Left hindlimb (tissue), 1 donor: ENCODE measurements at places on chromosomes 2 and 18.

- DNase-seq: no peak
Measured at GRCh38 chr2:232539298-232540231, at the start of gene CHRNG. Gene CHRNG (plus strand): TSS chr2:232539692. CDS start chr2:232539748, 56 bp downstream.

GRCh38 chr18:45920367-45920766 is 46.8 kb downstream of the EPG5 start:
- DNase-seq: no peak

DNA sequence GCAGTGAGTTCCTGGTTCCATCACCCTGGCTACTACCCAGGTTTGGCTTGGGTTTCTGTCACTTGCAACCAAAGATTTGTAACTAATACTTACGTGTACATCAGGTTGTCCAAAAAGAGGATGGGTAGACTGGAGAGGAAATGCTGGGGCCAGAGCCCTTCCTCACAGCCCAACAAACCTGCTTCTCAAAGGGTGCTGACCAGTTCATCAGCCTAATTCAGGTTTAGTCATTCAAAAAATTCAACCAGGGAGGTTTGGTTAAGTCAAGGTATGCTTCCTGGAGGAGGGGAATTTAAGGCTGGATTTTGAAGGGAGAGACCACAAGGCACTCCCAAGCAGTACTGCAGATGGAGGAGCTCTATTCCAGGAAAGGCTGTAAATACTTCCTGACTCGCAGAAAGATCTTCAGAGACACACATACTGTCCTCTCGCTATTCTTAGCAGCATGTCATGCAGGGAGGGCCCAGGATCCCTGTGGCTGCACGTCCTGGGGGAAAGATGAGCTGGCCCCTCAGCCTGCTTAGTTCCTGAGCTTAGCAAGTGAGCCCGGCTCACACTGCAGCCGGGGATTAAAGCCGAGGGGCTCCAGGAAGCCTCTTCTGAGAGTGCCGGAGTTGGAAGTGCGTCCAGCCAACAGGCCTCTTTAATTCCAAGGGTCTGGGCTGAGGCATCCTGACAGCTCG is 40.0 kb upstream of the BIN1 start:
- DNase-seq: peak; percentile 63

DNA sequence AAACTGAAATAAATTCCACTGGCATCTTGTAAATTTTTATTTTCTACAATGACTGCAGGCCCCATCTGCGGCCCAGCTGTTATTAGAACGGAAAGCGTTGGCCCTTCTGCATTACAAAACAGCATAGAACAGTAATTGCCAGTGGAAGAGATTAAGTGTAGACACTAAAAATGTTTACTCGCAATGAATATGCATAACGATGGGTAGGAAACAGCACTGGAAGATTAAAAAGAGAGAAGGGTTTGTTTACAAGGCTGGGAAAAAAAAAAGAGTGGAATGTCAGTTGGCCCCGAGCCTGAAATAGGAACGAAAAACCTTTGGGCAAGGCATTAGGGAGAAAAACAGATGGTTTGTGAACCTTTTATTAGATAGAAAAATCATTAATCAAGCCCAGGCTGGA is 275.9 kb upstream of the TCF4 start:
- peak; percentile 56 for DNase-seq

GRCh38 chr2:237435844-237436587 is 22.1 kb upstream of the COL6A3 start:
- DNase-seq: peak; percentile 77

DNA sequence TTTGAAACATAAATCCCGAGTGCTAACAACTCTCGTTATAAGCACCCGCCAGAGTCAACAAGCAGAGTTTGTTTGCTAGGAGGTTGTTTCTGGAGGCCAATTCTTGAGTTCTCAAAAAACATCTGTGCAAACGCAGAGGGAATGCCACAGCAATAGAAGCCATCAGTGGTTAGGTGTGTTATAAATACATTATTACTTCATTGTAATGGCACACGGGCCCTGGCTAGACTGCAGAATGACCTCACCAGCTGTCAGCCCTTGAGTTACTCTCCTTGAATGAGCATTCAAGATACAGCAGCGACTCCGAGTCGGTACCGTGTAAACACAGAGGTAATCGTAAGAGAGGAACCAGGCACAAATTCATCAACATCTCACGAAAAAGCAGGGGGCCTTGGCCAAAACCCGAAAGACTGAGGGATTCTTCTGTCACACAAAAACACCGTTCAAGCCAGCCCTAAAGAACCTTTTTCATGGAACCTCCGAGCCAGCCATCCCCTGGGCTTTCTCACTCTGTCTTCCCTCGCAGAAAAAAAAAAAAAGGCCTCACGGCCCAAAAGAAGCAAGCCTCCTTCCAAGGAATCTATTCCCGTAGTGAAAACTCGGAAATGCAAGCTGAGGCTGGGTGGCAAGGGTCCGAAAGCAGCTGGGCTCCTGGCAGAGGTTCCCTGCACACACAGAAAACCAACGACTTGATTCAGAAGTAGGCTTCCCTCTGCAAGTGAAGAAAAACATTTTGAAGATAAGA is 133.7 kb upstream of the MEIS1 start:
- peak; percentile 76 for DNase-seq

- DNase-seq: no peak
Measured at GRCh38 chr2:135657806-135658582, 83.7 kb upstream of the UBXN4 start.

DNA sequence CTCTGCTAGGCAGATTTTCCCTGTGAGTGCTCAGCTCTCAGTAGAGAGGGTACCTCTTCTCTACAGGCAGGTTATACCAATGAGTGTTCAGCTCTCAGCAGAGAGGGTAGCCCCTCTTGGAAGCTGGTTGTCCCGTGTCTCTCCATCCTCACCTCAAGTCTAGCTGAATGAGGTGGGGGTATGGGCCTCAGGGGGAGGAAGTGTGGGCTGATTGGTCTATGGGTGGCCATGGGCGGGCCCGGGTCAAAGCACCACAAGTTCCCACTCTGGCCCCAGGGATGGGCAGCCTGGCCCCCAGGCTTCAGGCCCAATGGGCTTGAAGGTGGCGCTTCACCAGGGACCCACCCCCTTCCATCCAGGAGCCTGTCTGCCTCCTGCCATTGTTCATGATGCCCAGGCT is 17.0 kb upstream of the MBD2 start:
- no peak for DNase-seq

- peak; percentile 10 for DNase-seq
Measured at GRCh38 chr2:10245021-10245420, 57.7 kb upstream of the HPCAL1 start.

GRCh38 chr18:60446821-60447220 is 74.2 kb upstream of the MC4R start:
- DNase-seq: peak; percentile 35
